Stromal cell of bone marrow (primary cell): ENCODE measurements at places on chromosomes 7 and 10.

DNA sequence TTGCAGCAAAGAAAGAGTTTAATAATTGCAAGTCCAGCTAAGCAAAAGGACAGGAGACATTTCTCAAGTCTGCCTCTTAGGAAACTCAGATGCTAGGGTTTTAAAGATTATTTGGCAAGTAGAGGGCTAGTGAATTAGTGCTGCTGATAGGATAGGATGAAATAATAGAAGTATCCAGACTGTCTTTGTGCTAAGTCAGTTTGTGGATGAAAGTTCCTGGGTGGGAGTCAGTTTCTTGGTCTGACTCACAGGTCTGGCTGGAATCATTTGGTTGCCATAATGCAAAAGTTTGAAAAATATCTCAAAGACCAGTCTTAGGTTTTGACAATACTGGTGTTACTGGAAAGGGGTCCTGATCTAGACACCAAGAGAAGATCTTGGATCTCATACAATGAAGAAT is 42.6 kb upstream of the INHBA start:
- DNase-seq: no peak

DNA sequence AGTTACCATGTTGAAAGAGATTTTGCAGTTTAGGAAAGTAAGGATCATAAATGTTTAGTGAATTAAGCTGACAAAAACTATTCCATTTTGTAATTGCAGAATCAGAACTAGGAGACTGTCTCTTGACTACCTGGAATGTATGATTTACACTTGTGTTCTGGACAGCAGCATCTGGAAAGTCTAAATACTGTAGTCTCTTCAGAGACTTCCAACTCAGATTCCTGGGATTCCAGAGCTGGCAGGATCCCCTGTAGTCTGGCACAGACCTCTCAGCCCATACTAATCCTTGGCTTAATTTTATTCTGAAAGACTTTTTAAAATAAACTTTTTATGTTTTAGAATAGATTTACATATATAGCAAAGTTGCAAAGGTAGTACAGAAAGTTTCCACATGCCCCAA is 452.7 kb downstream of the DPP6 start:
- no peak for DNase-seq

DNA sequence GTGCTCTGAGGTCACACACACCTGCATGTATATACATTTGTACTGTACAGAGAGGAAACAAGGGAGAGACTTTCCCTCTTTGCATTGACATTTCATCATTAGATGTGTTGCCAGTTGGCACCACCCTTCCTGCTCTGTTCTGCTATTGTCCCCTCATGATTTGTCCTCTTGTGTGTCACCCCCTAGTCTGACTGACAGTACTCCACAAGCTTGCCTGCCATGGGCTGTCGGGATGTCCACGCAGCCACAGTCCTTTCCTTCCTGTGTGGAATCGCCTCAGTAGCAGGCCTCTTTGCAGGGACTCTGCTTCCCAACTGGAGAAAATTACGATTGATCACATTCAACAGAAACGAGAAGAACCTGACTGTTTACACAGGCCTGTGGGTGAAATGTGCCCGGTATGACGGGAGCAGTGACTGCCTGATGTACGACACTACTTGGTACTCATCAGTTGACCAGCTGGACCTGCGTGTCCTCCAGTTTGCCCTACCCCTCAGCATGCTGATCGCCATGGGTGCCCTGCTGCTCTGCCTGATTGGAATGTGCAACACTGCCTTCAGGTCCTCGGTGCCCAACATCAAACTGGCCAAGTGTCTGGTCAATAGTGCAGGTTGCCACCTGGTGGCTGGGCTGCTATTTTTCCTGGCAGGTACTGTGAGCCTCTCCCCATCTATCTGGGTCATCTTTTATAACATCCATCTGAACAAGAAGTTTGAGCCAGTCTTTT is 9.4 kb downstream of the CLDN12 start:
- DNase-seq: no peak

GRCh38 chr10:112701878-112702255 is 248.2 kb upstream of the TCF7L2 start:
- DNase-seq: no peak

DNA sequence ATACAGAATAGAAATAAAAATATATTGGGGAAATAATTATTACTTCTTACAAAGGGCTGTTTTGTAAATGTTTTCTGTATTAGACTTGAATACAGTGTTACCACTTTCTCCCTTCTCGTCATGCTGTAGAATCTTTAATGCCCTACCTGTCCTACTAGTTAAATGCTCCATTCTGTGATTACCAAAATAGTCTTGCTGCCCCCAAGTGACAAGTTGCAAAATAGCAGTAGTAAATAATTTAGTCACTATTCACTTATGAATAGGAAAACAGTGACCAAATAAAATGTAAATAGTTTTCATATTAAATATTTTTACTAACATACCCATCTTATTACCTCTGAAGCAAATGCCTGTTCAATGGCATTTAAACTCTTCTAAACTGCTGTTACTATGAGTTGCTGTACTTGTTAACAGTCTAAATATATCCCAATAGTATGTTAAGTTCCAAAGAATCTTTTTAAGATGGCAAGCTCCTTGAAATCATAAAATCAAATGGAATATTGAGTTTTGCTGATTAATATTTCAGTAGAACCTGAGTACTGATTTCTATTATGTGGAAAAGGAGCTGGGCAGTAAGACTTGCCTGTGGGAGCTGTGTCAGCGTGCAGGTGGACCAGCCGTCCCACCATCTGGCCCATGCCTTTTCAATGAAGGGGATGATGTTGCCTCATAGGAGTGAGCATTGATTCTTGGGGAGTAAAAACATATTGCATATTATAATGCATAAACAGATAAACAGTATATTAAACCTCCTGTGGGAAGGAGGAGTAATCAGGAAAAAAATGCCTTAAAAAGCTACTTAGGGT is 18.1 kb upstream of the OIT3 start:
- no peak for DNase-seq

- no peak for DNase-seq
Observed at GRCh38 chr10:51878695-51879094, 179.3 kb upstream of the CSTF2T start.

- DNase-seq: no peak
Observed at GRCh38 chr10:78866731-78867554, 201.8 kb upstream of the ZMIZ1 start.

DNA sequence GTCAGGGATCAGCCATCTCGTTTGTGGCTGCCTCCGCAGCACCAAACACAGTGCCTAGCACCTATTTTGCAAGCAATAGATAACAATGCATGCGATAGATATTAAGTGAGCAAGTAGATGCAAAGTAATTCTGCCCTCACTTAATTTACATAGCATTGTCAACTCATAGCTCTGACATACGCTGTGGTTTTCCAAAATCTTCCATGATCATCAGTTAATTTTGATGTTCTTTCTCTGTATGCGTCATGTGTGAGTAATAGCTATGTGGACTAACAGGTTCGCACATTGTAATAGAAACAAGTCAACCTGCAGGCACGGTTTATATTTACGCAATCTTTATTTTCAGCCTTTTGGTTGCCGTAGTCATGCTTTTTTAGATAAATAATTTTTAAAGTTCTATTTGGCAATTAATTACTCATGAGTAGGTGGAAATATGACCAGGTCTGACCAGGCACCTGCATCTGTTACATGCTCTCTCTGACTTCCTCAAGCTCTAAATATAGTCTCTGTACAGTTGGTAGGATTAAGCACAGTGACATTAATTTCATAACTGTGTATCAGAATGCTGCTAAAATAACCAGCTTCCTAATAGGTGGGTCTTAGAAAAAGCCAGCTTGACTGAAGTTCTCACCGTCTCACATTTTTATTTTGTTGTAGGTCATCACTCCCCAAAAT is 13.3 kb downstream of the MAP3K8 start:
- no peak for DNase-seq

GRCh38 chr7:129898502-129899160 is 54.1 kb downstream of the UBE2H start:
- DNase-seq: no peak

DNA sequence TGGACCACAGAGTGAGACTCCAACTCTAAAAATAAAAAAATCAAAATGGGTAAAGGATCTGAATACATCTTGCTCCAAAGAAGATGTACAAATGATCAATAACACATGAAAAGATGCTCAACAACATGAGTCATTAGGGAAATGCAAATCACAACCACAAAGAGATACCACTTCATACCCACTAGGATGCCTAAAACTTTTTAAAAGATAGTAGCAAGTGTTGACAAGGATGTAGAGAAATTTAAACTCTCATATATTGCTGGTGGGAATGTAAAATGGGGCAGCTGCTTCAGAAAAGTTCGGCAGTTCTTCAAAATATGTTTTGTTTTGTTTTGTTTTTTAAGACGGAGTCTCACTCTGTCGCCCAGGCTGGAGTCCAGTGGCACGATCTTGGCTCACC is 45.7 kb upstream of the GTF2IRD1 start:
- no peak for DNase-seq

DNA sequence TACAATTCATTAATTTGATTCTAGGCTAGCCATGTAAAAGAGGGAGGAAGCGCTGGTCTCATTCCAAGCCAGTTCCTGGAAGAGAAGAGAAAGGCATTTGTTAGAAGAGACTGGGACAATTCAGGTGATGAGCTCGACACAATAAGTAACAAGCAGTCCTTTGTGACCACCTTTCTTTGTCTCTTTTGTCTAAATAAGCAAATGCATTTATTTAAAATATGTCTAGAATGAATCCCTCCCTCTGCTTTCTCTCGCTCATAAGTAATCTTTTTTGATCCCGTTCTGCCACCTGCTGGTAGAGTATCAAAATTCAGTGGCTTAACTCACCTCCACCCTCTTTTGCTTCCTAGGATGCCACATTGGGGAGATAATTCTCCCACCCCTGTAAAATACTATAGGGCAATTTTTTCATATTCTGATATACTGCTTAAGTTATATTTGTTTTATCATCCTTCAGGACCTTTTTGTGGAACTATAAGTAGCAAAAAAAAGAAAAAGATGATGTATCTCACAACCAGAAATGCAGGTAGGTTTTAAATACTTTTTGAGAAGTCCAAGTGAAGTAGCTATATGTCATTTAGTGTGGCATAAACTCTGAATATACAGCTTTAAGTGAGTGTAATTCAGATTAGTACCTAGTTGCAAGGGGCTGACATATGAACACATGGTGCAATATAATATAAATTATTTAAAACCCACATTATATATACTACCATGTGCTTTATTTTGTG is 91.5 kb downstream of the GSDME start:
- DNase-seq: peak; percentile 33

DNA sequence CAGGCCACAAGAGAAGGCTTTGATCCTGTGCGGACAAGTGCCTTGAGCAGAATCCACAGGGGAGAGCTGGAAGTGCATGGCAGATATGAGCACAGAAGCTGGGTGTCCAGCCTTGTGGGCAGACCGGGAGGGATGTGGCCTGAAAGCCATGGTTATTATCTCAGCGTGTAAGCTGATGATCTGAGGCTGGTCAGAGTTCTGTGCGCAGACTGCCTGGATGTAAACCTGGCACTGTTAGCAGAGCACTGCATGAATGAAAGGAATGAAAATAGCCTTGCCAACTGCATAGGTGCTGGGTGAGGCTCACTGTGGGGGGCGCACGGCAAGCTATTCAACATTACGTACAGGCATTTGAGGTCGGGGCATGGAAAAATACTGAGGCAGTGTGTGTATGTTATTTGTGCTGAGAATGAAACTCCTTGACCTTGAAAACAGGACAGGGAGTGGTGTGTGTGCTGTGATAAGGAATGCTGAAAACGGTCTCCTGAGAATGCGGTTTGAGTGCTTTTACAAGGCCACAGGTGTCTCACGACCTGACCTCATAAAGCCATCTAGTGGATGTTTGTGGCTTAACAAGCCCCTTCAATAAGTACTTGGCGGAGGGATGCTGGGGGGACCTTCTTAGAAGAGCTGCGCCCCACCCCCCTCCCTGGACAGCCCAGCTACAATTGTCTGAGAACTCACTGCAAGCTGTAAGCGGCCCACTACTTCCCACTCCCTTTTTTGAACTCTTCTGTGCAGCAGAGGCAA is 18.7 kb downstream of the AKR1C1 start:
- DNase-seq: no peak

- no peak for DNase-seq
Observed at GRCh38 chr7:135913404-135913803, 63.8 kb downstream of the MTPN start.

GRCh38 chr7:47303695-47304453 is 278.0 kb downstream of the TNS3 start:
- DNase-seq: no peak

DNA sequence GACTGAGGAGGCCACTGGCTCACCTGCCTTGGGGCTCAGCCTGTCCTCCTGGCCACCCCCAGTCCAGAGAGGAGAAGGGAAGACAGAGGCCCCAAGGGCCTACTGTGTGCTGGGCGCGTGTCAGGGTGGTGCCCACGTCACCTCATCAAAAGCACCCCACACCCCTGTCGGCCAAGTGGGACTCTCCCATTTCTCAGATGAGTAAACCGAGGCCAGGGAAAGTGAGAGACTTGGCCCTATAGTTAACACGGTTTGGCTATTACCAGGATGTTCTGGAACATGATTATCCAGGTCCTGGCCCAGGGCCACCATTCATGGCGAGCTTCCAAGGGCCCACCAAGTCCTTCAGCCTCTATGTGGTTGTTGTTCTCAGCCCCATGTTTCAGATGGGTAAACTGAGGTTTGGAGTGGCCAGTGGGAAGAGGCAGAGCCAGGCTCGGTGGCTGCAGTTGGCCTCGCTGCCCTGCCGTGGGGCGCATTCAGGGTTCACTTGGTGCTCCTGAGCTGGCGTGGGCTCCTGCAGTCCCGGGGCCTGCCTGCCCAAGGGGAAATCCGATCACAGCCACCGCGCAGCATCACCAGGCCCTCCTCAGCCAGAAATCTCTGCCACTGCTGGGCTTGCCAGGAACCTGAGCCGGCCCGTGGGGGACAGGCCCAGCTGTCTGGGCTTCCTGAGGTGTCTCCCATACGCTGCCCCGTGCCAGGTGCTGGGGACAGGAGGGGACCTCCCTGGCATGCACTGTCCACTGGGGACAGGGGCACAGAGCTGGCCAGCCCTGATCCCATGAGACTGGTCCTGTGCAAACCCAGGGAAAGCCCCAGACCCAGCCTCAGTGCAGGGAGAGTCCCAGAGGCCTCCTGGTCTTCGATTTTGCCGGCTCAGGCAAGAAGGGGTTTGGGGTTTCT is 117.7 kb upstream of the TNRC18 start:
- no peak for DNase-seq

GRCh38 chr10:47237316-47238260 is 62.4 kb upstream of the GDF10 start:
- DNase-seq: no peak

DNA sequence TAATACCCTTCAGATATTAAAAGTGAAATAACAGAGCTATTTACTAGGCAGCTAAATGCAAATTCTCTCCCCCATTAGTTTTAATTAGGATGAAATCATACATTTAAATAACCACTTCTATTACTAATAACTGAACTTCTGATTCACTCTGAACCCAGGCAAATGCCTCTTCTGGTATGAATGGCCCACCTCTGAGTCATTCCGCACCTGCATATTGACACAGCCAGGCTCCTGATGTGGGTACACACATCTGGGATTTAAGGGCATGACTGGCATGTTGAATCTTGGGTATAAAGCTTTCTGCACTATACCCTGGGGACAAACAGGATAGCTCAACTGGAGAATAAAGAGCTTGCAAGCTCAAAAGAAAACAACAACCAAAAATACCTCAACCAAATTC is 140.9 kb downstream of the AUTS2 start:
- no peak for DNase-seq
